ENCODE measurements at places on chromosomes 1 and 21.
A peak's percentile ranks its signal among the peaks of the same experiment; 100 is the strongest.

DNA sequence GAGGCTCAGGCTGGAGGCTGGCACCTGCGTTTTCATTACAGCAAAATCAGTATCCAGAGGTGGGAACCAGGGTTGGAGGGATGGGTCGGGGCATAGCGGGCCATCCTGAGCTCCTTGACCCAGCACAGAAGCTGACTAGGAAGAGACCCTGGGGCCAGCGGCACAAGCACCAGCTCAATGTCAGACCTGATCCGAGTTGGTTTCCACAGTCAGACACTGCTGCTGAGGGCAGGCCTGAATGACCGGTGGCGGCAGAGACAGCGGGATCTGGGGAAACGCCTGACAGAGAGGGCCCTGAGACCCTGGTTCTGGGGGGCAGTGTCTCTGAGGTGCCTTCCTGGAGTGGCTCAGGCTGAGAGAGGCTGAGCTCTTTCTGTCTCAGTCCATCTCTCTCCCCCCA lies 162.0 kb upstream of the C1orf174 start:
- no peak for DNase-seq

DNA sequence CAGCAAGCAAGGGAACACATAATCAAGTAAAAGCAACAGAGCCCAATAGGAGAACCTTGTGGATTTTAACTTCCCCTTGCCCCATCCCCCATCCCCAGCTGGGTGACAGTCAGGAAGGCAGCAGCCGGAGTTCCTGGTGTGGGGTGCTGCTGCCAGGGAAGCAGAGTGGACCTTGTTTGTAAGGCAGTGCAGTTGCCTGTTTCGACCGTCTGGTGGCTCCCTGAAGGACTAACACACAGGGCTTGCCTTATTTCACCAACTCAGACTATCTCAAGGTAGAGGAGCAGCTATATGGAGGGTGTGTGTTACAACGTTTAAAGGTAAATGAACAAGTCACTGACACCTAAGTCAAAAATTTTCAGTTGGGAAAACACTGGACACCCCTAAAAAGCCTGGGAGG lies 6.6 kb downstream of the KRTAP10-8 start:
- DNase-seq, result peak; percentile 53

GRCh38 chr1:89631816-89632656 lies 884 bp upstream of the LRRC8C start:
- no peak for DNase-seq

DNA sequence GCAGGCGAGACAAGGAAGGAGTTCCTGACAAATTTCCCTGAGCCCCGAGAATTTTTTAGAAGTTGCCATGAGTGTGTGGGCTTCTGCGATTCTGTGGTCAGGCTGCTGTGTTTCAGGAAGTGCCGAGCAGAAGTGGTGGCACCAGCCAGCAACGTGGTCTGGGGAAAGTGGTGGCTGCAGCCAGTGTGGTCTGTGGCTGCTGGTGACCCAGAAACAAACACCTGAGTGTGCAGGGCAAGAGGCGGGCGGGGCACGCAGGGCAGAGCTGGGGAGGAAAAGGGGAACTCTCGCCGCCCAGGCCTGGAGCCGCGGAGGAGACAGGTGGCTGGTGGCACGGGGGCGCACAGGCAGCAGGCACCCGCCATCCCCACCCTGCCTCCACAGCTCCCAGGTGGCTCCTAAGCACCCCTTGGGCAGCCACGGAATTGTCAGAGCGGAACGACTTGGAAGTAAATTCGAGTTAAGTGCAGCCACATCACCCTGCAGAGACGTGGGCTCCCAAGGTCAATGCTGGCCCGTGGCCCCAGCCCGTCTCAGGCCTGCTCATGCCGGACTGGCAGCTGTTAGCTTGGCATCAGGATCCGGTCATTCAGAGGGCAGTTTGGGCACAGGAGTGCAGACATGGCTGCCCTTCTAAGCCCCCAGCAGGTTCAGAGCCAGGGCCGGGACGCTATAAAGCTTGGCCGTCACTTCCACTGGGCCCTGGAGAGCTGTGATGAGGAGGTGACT lies 25.1 kb downstream of the PRDM16 start:
- no peak for DNase-seq

DNA sequence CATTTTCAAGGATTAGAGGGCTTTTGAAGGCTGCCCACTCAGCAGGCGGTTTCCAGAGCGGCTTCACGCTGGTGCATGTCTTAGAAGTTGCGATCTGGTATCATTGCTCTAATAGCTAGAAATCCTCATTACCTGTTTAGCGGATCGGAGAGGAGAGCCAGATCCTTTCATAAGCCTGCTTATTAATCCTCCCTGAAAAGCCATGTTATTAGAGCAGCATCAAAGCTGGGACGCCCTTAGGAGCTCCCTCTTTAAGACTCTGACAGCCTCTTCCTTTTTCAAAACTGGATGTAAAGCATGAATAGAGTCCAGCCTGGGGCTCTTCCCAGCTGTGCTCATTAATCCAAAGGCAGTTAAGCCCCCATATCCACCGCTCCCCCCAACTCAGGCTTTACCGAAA lies 13.9 kb upstream of the CTSE start:
- no peak for DNase-seq

DNA sequence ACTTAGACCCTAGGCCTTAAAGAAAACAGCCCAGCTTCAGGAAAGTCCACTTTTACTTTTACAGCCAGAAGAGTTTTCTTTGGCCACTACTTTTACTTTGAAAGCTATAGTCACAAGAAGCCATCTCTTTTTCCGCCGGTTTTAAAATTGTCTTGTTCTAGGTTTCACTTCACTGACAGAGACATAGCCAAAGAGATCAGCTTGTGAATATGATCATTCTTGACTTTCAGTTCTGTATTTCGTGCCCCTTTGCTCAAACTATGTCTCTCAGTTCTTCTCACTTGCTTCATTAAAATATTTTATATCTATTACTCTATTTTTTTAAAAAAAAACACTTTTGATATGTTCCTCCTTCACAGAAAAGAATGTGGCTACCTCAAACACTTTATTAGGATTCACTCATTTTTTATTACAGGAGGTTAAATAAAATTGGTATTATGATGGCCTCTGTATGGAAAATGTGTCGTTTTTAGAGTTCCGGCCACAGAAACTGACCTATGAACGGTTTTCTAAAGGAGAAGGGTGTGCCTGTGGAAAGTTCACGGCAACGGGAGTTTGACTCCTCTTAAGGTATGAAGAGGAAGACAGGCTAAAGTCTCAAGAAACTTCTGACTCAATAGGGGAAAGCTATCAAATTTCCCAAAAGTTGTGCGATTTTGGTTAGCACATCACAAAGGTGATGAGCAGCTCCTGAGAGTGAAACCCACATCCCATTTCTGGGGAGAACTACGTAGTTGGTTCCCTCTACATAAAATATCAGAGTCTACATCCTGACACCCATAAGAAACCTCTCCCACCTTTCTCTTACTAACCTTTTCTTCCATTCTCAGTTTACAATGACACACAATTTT lies 1.2 kb downstream of the MCOLN2 start:
- DNase-seq, result no peak

DNA sequence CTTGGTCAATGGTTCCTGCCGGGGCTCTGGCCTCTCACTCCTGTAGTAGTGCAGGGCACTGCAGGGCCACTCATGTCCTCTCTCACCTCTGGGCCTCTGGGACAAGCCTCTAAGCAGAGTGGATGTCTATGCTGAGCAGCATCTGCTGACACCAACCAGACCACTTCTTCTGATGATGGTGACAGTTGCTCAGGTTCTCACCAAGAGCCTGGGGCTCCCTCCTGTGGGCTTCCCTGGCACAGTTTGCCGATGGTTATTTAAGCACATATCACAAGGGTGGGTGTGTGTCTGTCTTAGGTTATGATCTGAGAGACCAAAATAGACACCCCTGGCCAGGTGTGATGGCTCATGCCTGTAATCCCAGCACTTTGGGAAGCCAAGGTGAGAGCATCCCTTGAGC lies 17.4 kb upstream of the GPR137B start:
- DNase-seq, result no peak

GRCh38 chr21:31564439-31564838 lies 95.1 kb upstream of the SOD1 start:
- DNase-seq, result no peak
